ENCODE measurements at places on chromosomes 2 and 18.
A peak's percentile ranks its signal among the peaks of the same experiment; 100 is the strongest.

GRCh38 chr2:219174801-219175200, 1.9 kb downstream of the CNPPD1 start:
- no peak for DNase-seq

DNA sequence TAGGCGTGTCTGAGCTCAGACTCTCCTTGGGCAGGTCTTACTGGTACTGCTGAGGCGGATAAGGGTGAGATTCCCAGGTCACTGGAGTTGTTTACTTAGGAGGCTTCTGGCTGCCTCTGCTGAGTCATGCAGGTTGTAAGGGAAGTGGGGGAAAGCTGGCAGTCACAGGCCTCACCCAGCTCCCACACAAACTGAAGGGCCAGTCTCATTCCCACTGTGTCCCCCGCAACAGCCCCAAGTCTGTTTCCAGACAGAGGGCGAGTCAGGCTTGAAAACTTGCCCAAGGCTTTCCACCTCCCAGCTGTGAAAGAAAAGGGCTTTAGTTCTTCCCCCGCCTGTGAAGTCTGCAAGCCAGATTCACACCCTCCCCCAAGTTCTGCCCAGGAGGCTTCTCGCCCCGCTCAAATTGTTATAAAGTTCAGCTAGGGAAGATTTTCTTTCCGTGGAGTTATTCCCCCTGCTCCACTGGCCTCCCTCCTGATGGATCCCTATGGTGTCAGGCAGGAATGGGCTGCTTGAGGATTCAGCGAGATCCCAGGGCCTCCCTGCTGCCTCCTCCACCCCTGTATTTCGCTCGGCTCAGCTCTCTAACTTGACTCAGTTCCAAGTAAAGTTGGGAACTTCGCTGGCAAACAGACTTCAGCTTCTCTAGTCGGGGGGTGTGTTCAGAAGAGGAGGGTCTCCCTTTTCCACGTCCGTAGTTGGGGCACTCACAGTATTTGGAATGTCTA, 248.6 kb downstream of the NR4A2 start:
- DNase-seq, result no peak

DNA sequence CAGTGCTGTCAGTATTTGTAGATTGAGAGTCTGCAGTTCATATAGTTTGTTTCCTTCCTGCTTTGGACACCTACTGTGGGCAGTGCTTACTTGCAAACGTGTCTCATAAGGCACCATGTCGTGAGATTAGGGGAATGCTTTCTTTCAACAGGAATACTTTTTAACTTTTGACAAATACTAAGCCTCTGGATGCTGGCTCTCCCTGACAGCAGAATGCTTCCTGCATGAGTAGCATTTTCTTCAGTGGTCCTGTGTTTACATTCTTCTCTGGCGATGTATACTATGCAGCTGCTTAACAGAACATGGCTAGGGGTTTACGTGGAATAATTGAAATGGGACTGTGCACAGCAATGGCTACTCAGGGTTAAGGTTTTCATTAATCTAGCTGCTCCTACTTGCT, 807.5 kb downstream of the MBD2 start:
- DNase-seq, result no peak

DNA sequence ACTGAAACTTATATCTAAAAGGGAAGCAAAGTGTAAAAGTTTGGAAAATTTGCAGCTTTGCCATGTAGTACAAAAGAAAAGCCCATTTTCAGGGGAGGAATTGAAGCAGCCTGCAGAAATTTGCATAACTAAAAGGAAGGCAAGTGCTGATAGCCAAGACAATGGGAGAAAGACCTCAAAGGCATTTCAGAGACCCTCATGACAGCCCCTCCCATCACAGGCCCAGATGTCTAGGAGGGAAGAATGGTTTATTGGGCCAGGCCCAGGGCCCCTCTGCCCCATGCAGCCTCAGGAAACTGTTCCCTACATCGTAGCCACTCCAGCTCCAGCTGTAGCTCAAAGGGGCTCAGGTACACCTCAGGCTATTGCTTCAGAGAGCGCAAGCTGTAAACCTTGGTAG, 14.4 kb upstream of the WDR75 start:
- no peak for DNase-seq

GRCh38 chr2:141068053-141068682, 1062.6 kb downstream of the LRP1B start:
- no peak for DNase-seq

GRCh38 chr2:215565897-215566296, 130.0 kb upstream of the FN1 start:
- DNase-seq, result no peak

DNA sequence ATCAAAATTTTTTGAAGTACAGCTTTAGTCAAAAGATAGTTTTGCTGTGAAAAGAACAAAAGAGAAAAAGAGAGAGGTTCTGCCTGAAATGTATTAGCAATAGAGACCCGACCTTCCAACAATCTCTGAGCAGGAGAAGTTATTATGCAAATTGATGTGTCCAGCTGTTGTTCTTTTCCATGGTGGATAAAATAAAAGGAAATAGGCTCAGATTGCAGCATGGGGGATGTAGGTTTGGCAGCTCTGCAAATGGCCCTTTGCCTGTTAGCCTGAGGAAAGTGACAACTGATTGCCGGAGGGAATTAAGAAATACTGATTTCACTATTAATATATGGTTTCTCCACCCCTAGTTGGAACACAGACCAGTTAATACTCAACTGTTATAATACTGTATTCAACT, 1283.2 kb upstream of the NXPH2 start:
- no peak for DNase-seq

DNA sequence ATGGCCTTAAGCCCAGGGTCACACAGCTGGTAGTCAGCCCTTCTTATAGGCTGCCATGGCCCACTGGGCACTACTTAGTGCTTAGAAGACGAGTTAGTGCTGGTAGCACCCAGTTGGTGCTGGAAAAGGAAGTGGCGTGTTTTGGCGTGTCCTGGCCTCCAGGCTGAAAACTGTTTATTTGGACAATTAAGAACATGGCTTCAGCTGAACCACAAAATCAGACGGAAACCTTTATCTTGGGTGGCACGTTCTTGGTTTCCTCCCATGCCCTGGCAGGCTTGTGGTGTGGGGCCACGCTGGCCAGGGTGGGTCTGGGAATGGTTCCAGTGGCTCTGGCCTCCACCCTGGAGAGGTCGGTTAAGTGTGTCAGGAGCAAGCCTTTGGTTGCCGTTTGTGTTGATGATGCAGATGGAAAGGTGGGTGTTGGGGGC, 141.5 kb upstream of the HAAO start:
- DNase-seq, result no peak

- no peak for DNase-seq
Observed at GRCh38 chr2:206368484-206368883, 74.8 kb upstream of the ADAM23 start.

- no peak for DNase-seq
Observed at GRCh38 chr2:133504566-133505505, 63.4 kb downstream of the NCKAP5 start.

DNA sequence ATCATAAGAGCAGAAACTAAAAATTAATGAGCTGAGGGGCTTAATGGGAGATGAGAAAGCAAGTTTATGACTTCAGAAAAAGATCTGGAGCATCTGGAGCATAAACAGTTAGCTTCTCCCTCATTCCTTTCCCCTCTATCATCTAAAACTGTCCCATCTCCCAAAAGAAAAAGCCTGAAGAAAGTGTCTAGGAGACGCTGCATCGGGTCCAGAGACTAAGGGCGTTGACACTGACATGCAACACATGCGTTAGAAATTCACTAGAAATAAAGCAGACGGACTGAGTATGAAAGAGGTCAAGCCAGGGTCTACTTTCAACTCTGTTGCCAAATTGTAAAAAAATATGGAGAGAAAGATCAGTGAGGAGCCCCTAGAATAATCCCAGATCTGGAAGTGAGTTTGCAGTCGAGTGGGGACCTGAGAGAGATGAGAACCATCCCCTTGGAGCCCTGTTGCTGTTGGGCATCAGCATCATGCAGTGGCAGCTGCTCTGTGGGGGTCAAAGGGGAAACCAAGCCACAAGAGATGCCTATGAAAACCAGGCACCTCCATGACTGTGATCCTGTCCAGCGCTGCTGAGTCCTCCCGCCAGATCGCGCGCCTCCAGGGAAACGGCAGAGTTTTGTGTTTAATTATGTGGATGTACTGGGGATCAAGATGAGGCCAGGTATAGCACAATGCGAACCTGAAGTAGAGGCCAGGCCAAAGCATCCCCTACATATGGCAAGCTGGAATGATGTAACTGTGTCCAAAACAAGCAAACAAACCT, 13.9 kb downstream of the ANTXR1 start:
- no peak for DNase-seq

- DNase-seq, result no peak
Observed at GRCh38 chr2:6911721-6912120, 5.5 kb upstream of the RNF144A start.

GRCh38 chr2:153101187-153101586, 377.4 kb downstream of the RPRM start:
- DNase-seq, result no peak

DNA sequence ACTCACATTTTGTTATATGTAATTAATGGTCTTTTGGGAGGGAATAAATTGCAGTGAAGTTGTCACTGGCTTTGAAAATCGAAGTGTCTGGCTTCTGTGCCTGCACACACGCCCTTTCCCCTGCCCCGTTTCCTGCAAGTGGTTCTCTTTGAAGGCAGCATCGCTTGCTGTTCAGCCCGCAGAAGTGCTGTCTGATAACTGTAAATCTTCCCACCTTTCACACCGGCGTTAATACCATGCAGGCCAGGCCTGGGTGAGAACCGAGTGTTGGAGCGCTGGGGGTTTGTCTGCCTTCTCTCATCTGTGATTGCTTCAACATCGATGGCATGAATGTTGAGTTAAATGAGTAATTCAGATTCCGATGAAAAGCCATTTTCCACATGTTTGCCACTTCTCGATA, 37.9 kb upstream of the RPL31 start:
- DNase-seq, result no peak

DNA sequence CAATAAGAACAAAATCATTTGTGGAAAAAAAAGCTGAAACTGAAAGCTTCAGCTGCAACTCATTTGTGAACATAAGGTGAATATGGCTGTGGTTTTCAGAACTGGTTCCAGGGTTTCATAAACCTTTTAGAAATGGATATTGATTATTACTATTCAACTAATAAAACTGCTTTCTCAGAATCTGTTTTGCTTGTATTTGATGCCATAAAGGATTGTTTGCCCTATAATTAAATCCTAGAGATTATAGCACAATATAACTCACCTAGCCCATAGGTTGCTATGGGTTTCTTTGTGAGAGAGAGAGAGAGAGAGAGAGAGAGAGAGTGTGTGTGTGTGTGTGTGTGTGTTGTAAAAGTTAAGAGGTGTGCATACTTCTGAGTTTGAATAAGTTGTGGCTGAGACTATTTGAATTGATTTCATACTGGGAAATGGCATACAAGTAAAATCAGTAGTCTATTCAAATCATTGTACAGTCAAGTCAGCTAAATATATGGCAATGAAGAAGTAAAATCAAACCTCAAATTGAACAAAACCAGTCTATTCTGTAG, 339.2 kb downstream of the ARHGAP15 start:
- DNase-seq, result no peak

DNA sequence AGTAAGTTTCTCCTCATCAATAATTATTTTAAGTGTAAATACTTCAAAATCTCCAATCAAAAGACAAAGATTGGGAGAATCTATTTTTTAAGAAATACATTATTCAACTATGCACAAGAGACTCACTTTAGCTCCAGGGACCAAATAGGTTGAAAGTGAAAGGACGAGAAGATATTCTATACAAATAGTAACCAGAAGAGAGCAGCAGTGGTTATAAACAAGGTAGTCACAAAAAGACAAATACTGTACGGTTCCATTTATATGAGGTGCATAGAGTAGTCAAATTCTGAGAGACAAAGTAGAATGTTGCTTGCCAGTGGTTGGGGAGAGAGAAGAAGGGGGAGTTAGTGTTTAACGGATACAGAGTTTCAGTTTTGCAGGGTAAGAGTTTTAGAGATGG, 69.8 kb downstream of the POU3F3 start:
- no peak for DNase-seq

GRCh38 chr18:2898186-2898640, 51.4 kb downstream of the EMILIN2 start:
- no peak for DNase-seq

- DNase-seq, result no peak
Observed at GRCh38 chr2:9345997-9346396, 77.3 kb downstream of the ITGB1BP1 start.

DNA sequence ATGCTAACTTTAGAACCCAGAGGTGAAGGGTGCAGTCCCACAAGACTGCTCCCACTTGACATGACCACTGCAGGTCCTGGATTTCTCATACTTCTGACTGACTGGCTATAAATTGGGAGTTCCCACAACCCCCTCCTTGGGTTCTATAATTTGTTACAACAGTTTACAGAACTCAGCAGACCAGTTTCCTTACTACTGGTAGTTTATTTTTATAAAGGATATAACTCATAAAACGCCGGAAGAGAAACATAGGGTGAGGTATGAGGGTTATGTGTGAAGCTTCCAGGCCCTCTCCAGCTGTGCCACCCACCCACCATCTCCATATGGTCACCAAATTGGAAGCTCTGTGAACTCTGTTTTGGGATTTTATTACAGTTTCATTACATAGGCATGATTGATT, 839.6 kb downstream of the TSN start:
- no peak for DNase-seq

GRCh38 chr2:63882395-63883105, 40.9 kb downstream of the UGP2 start:
- no peak for DNase-seq

GRCh38 chr2:219280651-219281050, 1.5 kb downstream of the DNAJB2 start:
- no peak for DNase-seq

DNA sequence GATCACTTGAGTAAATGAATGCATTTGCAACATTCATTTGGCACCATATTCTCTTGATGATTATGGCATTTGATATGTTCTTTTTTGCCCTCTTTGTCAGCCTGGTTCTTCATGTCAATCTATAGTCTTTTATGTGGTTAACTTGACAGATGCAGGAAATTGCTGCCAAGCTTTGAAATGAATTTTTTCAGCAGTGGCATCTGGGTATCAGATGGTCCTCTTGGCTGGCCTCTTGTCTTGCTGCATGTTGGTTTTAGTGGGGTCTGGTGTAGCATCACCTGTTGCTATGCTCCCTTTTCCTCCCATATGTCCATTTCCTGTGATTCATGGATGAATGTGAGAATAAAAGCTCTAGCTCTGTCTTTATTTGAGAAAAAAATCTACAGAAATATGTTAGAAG, 119.9 kb downstream of the DPP4 start:
- no peak for DNase-seq

DNA sequence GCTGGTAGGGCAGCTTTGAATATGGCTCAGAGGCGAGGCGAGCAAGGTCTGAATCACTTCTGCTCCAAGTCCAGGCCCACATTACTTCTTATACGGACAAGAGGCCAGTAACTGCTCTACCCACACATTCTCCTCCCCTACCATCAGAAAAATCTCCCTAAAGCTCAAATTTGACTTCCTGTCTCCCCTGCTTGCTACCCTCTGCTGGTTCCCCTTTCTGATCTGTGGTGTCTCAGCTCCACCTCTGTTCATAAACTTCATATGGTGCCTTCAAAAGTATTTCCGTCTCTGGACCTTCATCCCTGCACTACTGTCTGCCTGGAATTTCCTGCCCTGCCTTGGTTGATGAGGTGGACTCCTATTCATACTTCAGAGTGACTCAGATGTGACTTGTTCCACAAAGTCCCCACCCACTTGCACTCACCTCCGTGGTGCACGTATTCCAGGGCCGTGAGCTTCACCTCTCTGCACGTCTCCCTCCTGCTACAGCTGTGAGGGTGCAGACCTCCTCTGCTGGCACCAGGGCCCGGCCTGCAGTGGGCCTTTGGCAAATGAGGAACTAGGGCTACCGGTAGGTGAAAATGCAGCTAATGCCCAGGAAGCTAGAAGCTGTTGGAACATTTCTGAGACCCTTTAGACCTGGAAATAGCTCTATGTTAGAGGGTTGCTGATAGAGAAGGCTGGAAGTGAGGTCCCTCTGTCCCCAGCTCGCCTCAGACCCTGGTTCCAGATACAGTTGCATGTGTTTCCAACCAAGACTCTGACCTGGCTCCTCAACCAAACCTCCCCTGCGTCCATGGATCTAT, 24.6 kb upstream of the KCMF1 start:
- DNase-seq, result peak; percentile 70
